ENCODE measurements at places on chromosomes 12 and 14. TPM values are rescaled to one million over a fixed set of nuclear protein-coding genes. Genes with fewer than 3 reads are reported as not detected.
A peak's percentile ranks its signal among the peaks of the same experiment; 100 is the strongest.

The NGB gene
- not detected for total RNA-seq

The SALL2 gene
- 3.5 TPM for total RNA-seq

The SERPINA9 gene
- not detected for total RNA-seq

The GPRC5A gene
- 2.3 TPM for total RNA-seq

- H3K27me3 ChIP-seq: no peaks in the 10 kb centered on the region
- H3K4me3 ChIP-seq: no peak overlapping the region
- no peak overlapping the region for H3K27ac ChIP-seq
- no peaks in the 10 kb centered on the region for H3K4me1 ChIP-seq
- H3K36me3 ChIP-seq: no peaks in the 10 kb centered on the region
- DNase-seq: peak; percentile 15
Observed at GRCh38 chr14:63214417-63215196, 10.4 kb downstream of the RHOJ start.

DNA sequence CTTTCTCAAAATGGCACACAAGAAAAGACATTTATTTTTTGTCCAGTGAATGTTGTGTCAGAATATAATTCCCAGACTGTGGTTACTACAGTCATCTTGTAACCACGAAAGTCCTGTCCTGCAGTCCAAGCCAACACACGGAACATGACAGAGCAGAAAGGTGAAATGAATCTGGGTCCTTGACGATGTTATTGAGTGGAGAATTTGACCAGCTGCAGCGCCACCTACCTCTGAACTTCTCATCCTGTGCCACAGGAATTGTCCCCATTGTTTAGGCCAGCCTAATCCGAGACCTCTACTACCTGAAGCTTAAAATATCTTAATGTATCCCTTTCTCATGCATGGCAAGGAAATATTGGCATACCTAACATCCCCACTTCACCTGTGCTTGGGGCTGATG lies 64.1 kb upstream of the OTX2 start:
- no peaks in the 10 kb centered on the region for H3K4me1 ChIP-seq
- no peak for DNase-seq
- H3K4me3 ChIP-seq: no peak overlapping the region

- no peaks in the 10 kb centered on the region for H3K36me3 ChIP-seq
- H3K4me3 ChIP-seq: no peak overlapping the region
- H3K27ac ChIP-seq: no peak overlapping the region
- DNase-seq: peak; percentile 87
- peaks cover 4% of the 10 kb centered on the region for H3K4me1 ChIP-seq
Observed at GRCh38 chr14:58864751-58865513, 227.2 kb downstream of the DACT1 start.

DNA sequence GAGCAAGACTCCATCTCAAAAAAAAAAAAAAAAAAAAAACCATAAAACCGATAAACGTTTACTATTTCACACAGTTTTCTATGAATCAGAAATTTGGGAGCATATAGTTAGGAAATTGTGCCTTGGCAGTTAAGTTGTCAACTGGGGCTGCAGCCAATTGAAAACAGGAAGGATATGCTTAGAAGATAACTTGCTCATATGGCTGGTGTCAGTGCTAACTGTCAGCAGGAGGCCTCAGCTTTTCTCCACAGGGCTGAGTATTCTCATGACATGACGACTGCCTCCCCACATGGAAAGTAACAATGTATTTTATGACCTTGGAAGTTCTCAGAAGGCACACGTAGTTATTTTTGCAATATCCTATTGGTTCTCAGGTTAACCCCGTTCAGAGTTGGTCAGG lies 29.6 kb upstream of the OR5AU1 start:
- no peaks in the 10 kb centered on the region for H3K4me1 ChIP-seq
- no peak for DNase-seq
- H3K36me3 ChIP-seq: no peaks in the 10 kb centered on the region
- H3K4me3 ChIP-seq: no peak overlapping the region
- H3K27me3 ChIP-seq: no peaks in the 10 kb centered on the region

GRCh38 chr14:75881994-75882393 lies 99.8 kb downstream of the TGFB3 start:
- DNase-seq: no peak
- no peak overlapping the region for H3K27ac ChIP-seq
- no peaks in the 10 kb centered on the region for H3K27me3 ChIP-seq
- peaks cover 30% of the 10 kb centered on the region for H3K4me1 ChIP-seq
- H3K4me3 ChIP-seq: no peak overlapping the region
- H3K36me3 ChIP-seq: no peaks in the 10 kb centered on the region

- no peaks in the 10 kb centered on the region for H3K27me3 ChIP-seq
- no peak for DNase-seq
- no peaks in the 10 kb centered on the region for H3K36me3 ChIP-seq
Observed at GRCh38 chr14:48726080-48726642, 860.0 kb downstream of the RPS29 start.

- H3K27ac ChIP-seq: no peak overlapping the region
- H3K4me3 ChIP-seq: no peak overlapping the region
- peaks cover 2% of the 10 kb centered on the region for H3K4me1 ChIP-seq
- DNase-seq: no peak
Observed at GRCh38 chr12:101915841-101916240, 38.5 kb downstream of the DRAM1 start.

DNA sequence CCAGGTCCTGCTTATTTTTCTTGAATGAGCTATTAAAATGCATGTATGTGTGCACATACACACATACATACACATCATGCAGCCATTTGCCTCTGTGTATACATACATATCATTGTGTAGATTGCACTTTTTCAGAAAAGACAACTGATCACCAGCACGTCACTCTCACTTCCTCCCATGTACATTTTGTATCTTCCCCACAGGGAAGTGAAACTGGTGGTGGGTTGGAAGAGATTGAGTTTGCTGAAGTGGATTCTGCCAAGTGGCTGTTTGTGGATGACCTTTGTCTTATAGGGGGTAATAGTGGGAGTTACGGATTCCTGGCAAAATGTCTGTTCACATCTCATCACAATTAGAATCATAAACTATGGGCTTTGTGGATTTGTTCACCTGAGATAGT lies 448.6 kb downstream of the RAD51B start:
- H3K4me1 ChIP-seq: no peaks in the 10 kb centered on the region
- no peak overlapping the region for H3K4me3 ChIP-seq
- no peak for DNase-seq
- H3K36me3 ChIP-seq: no peaks in the 10 kb centered on the region

DNA sequence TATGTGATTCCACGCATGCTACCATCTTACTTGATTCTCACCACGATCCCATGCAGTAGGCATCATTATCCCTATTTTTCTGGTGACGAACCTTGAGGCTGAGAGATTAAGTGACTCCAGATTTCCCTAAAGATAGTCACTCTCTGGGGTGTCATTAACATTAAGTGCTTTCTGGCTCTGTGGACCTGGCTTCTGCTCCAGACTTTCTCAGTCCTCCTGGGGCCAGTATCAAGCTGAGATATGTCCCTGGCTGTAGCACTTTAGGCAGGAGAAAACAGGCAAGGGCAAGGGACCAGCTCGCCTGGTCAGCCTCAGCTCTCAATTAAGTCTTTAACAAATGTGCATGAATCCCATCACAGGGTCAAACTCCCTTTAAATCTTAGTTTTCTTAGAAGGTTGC lies 38.3 kb upstream of the PRB2 start:
- no peak overlapping the region for H3K27ac ChIP-seq
- H3K27me3 ChIP-seq: no peaks in the 10 kb centered on the region
- no peak overlapping the region for H3K4me3 ChIP-seq
- DNase-seq: no peak
- no peaks in the 10 kb centered on the region for H3K36me3 ChIP-seq

DNA sequence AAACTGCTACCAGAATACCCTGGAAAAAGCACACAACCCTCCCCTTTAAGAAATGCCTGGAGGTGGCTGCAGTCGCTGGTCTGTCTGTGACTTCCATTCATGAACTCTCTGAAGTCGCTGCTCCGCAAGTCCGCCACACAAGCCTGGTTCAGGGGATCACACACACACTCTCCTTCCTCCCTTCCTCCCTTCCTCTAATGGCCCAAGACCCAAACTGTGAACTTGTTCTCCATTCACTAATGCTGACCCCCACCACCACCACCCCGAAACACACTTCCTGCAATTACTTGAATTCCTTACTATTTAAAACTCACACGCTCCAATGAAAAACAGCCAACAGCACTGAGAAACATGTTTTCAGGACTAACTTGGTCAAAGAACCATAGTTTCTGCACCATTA lies 1.0 kb upstream of the LMO3 start:
- peak overlapping the region; percentile 70 for H3K4me3 ChIP-seq
- peaks cover 3% of the 10 kb centered on the region for H3K27me3 ChIP-seq
- DNase-seq: no peak
- no peaks in the 10 kb centered on the region for H3K4me1 ChIP-seq

DNA sequence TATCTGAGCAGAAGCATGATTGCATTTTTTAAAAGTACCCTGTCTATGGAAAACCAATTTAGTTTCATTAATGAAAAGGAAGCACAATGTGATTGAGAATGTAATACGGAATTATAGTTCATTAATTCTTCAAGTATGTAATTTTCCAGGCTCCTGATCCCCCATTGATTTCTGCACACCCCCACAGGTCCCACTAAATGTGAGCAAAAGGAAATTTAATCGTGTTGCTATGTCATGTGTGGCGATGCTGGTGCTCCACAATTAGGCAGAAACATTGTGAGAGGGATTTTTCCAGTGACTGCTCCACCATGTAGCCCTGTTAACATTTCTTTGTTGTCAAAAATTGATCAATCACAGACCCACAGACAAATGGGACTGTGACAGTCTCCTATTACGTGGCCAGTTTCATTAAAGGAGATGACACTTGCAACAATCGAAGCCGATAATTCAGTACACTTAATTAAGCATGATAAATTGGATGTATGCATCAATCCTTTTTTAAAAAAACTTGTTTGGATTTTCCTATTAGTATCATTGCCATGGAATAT lies 306.0 kb downstream of the NELL2 start:
- no peak for DNase-seq
- no peaks in the 10 kb centered on the region for H3K4me1 ChIP-seq
- H3K4me3 ChIP-seq: no peak overlapping the region
- no peaks in the 10 kb centered on the region for H3K27me3 ChIP-seq

DNA sequence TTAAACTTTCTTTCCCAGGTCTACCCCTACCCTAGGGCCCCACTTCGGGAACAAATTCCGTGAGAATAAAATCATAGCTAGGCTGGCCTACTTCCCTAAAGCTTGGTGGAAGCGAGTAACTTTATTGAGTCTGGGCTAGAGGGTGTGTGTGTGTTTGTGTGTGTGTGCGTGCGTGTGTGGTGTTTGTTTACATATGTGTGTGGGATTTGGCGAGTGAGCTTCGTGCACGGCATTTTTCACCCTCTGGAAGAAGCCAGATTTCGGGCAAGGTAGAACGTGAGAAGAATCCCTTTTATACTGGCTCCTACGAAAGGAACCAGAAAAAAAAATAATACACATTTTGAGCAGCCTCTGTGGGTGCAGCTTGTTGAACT lies 7.5 kb upstream of the LHX5 start:
- H3K36me3 ChIP-seq: no peaks in the 10 kb centered on the region
- H3K4me3 ChIP-seq: no peak overlapping the region
- no peak for DNase-seq
- no peak overlapping the region for H3K27ac ChIP-seq

DNA sequence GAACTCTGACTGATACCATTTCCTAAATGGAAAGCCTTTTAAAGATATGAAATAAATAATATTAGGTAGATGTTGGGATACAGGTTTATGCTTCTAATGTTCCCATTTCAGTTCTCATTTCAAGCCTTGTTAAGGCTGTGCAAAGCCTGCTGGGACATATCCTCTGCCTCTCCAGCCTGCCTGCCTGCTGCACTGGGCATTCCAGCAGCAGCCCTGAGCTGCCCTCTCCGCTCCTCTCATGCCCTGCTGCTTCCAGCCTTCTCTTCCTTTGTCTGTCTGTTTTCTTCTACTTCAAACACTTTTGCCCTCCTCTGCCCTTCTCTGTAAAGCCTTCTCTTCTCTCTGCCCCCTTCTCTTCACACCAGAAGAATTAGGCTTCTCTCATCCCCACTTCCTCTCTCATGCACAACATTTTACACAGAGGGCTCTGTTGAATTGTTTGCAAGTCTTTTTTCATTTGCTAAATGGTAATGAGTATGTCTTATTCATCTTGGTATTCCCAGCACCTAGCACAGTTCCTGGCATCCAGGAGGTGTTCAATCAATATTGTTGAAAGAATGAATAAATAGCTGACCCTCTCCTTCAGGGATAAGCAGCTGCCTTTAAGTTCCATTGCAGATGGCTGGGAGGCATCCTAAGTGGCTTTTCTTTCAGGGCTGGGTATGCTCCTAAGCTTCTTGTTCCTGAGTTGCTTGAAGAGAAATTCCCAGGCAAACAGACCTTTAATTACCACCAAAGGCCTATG lies 292.3 kb downstream of the TMEM117 start:
- H3K4me3 ChIP-seq: no peak overlapping the region
- H3K4me1 ChIP-seq: no peaks in the 10 kb centered on the region
- H3K27ac ChIP-seq: no peak overlapping the region
- H3K36me3 ChIP-seq: no peaks in the 10 kb centered on the region
- no peak for DNase-seq

DNA sequence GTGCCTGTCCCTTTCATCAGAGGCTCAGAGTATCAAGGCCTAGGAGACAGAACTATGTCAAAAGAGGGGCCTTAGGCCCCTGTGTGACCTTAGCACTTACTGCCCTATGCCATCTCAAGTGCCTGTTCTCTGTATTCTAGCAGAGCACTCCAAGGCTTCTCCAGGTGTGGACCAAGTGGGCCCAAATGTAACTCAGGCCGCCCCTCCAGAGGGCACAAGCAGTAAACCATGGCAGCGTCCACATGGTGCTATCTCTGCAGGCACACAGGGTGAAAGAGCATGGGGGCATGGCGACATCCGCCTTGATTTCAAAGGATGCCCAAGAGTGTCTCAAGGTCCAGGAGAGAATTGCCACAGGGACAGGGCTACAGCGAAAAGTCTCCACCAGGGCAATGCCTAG lies 628.7 kb downstream of the RPS29 start:
- no peak for DNase-seq
- H3K4me1 ChIP-seq: no peaks in the 10 kb centered on the region
- H3K36me3 ChIP-seq: no peaks in the 10 kb centered on the region
- H3K4me3 ChIP-seq: no peak overlapping the region
